HL-60 (cell line): ENCODE measurements at places on chromosomes 6 and 20.
A peak's percentile ranks its signal among the peaks of the same experiment; 100 is the strongest.

DNA sequence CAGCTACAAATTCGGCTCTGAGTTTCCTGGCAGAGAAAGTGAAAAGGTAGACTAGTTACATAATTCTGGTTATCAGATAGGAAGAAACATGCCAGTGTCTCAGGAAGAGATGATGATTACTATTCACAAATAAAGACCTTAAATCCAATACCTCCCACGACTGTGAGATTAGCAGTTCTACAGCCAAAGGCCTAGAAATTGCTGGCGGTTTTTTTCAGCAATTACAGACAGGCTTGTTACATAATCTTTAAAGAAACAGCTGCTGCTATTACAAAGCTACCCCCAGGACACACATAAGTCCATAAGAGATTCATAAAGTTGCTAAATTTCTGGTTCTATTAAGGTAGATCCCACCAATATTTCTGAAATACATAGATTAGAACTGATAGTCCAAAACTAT lies 40.2 kb downstream of the PIGU start:
- no peak for DNase-seq

GRCh38 chr6:11912420-11912819 lies 99.7 kb upstream of the HIVEP1 start:
- DNase-seq: peak; percentile 24

DNA sequence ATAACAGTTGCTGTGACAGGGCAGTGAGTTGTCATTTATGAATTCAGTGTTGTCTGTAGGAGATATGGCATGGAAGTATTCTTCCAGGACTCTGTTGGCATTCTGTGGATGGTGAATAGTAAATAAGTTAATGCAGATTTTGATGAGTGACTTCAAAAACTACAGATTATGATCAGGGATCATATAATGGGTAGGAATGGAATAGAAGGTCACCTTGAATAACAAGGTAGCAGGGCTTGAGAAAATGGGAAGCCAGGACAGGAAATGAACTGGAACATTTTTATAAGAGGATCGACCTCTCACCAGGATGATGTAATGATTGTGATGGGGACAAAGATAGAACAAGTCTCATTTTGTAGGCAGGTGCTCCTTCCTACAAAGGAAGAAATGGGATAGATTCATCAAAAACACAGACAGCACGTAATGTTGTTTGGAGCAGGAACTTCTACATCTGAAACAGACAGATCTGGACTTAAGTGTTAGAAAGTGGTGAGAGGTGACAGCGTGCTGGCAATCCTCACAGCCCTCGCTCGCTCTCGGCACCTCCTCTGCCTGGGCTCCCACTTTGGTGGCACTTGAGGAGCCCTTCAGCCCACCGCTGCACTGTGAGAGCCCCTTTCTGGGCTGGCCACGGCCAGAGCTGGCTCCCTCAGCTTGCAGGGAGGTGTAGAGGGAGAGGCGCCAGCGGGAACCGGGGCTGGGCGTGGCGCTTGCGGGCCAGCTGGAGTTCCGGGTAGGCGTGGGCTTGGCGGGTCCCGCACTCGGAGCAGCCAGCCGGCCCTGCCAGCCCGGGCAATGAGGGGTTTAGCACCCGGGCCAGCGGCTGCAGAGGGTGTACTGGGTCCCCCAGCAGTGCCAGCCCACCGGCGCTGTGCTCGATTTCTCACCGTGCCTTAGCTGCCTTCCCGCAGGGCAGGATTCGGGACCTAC lies 30.8 kb upstream of the SSR1 start:
- no peak for DNase-seq

GRCh38 chr6:37653933-37654565 lies 43.6 kb downstream of the MDGA1 start:
- DNase-seq: peak; percentile 21

GRCh38 chr6:70380771-70381416 lies 32.4 kb upstream of the FAM135A start:
- DNase-seq: no peak

- DNase-seq: no peak
Measured at GRCh38 chr20:46923550-46923949, 28.9 kb downstream of the EYA2 start.
